ENCODE measurements at places on chromosomes 6 and 20. TPM values are rescaled to one million over a fixed set of nuclear protein-coding genes. Genes with fewer than 3 reads are reported as not detected.

The HMGCLL1 gene
- total RNA-seq, result 1.9 TPM

The PAX1 gene
- 0.43 TPM for total RNA-seq

The TAAR9 gene
- not detected for total RNA-seq

The METTL24 gene
- 10.0 TPM for total RNA-seq

The SRPK1 gene
- total RNA-seq, result 69.7 TPM

The FOXS1 gene
- not detected for total RNA-seq

The MCCD1 gene
- total RNA-seq, result not detected

The TMEM200A gene
- 18.4 TPM for total RNA-seq

The RBM24 gene
- 0.88 TPM for total RNA-seq

The COL9A3 gene
- total RNA-seq, result 21.2 TPM

The KIAA1755 gene
- 4.7 TPM for total RNA-seq

The CDH22 gene
- 1.3 TPM for total RNA-seq

The CLPSL2 gene
- total RNA-seq, result not detected

The HELZ2 gene
- 24.2 TPM for total RNA-seq

The ARMC12 gene
- 1.8 TPM for total RNA-seq

The CLPSL1 gene
- not detected for total RNA-seq

The DZANK1 gene
- total RNA-seq, result 6.5 TPM

The PTCHD4 gene
- 3.4 TPM for total RNA-seq

The CST7 gene
- total RNA-seq, result not detected

Measured in type B pancreatic cell (in vitro differentiated cells).